Progenitor cell of endocrine pancreas (in vitro differentiated cells): ENCODE measurements at places on chromosomes 7 and 10.
A peak's percentile ranks its signal among the peaks of the same experiment; 100 is the strongest.

- H3K4me1 ChIP-seq = peaks cover under 1% of the 10 kb centered on the region
- H3K27me3 ChIP-seq = no peaks in the 10 kb centered on the region
- H3K36me3 ChIP-seq = no peaks in the 10 kb centered on the region
- H3K27ac ChIP-seq = no peak overlapping the region
Observed at GRCh38 chr7:101116898-101117297, 10.0 kb upstream of the SERPINE1 start.

GRCh38 chr7:93390660-93391059, 158.5 kb downstream of the VPS50 start:
- no peak overlapping the region for H3K4me3 ChIP-seq
- H3K27me3 ChIP-seq = peaks cover 6% of the 10 kb centered on the region
- H3K27ac ChIP-seq = no peak overlapping the region
- DNase-seq = no peak
- no peaks in the 10 kb centered on the region for H3K4me1 ChIP-seq

- H3K36me3 ChIP-seq = no peaks in the 10 kb centered on the region
- no peaks in the 10 kb centered on the region for H3K27me3 ChIP-seq
- no peak for DNase-seq
- H3K27ac ChIP-seq = no peak overlapping the region
- H3K4me3 ChIP-seq = no peak overlapping the region
Observed at GRCh38 chr7:79284211-79284610, 169.3 kb downstream of the MAGI2 start.

DNA sequence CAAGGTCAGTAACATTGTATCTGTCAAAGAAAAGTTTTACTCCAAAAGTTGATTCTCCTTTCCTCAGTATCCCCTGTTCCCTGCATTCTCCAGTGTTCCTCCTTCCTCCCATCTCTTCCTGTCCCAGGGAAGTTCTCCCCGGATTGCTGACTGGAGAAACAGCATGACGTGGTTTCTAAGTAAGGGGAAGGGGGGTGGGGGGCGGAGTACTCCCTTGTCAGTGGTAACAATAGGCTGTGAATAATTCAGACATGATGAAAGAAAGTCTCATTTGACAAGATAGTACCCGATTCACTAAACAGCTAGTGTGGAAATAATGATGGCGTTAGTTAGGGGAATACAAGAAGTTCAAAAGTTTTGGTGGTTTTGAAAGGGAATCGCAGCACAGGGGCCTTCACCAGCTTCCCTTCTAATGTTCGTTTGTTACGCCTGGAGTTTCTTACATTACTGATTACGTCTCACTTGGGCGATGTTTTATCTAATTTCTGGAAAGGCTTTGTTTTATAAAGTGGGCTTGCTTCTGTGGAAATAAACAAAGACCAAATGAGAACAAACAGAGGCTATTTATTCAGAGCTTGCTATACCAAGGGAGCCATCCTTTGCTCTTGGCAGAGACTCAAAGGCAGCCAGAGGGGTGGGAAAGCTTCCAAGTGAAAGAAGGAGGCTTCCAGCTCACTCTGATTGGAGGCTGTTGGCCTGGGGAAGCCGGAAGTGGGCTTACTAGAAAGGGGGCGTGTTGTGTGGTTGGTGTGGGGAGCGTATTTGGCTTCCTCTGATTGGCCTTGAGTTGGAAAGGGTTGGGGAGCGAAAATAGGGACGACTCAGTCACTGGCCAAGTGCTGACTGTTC, 453.7 kb downstream of the SDK1 start:
- peak overlapping the region; percentile 71 for H3K27ac ChIP-seq
- H3K27me3 ChIP-seq = no peaks in the 10 kb centered on the region
- H3K4me3 ChIP-seq = no peak overlapping the region
- no peak for DNase-seq
- no peaks in the 10 kb centered on the region for H3K4me1 ChIP-seq
- no peaks in the 10 kb centered on the region for H3K36me3 ChIP-seq

DNA sequence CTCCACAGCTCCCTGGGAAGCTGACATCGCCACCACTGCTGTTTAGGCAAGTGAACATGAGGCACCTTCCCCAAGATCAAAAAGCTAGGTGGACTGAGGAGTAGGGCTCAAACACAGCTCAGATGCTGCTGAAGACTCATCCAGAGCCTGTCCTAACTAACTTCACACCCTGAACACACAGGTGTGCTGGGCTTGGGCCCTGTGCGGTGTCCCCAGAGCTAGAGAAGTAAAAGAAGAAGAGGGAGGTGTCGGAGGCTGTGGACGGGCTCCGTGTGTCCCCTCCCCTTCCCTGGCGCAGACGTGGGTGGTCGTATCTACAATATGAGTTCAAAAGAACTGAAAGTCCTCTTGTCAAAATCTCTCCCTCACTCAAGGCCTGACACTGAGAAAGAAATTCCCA, 373.4 kb upstream of the MGMT start:
- H3K4me1 ChIP-seq = no peaks in the 10 kb centered on the region
- no peak for DNase-seq
- H3K27ac ChIP-seq = no peak overlapping the region
- peaks cover 32% of the 10 kb centered on the region for H3K27me3 ChIP-seq

- H3K4me1 ChIP-seq = peaks cover 40% of the 10 kb centered on the region
- DNase-seq = no peak
- H3K4me3 ChIP-seq = peak overlapping the region; percentile 85
- peak overlapping the region; percentile 99 for H3K27ac ChIP-seq
- H3K36me3 ChIP-seq = peaks cover 5% of the 10 kb centered on the region
Observed at GRCh38 chr7:74656441-74656836, 1.1 kb upstream of the GTF2I start.
